ENCODE measurements at places on chromosomes 16 and 17.
A peak's percentile ranks its signal among the peaks of the same experiment; 100 is the strongest.

DNA sequence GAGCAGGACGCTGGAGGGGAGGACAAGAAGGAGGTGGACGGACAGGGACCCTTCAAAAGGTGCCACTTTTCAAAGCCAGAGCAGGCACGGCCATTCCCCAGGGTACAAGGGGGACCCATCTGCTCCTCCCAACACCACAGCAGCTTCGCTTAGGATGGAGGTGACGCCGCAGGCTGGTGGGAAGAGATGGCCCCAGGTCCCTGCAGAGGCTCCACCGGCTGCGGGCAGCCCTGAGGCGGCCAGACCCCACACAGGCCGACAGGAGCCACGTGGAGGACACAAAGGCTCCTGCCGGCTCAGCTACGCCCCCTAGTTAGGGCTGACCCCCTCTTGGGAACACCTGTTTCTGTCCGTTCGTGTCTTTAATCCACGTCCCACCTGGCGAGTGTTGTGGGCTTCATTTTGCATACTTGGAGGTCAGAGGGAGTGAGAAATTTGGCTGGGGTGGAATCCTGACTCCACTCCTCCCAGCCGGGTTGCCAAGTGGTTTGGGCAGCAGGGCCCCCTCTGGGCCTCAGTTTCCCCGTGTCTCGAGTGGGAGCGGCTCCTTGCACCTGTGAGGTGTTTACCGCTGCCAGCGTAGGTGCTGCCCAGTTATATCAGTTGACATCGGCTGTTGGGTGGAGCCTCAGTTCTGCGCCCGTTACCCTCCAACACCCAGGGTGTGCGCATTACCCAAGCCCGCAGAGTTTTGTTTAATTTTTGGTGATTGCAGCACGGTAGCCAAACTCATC, 5.8 kb upstream of the FN3KRP start:
- DNase-seq: no peak

- no peak for DNase-seq
These were observed 98.6 kb downstream of the OR1D5 start for GRCh38 chr17:2964831-2965230.

- peak; percentile 88 for DNase-seq
These were observed 14.4 kb downstream of the SNN start for GRCh38 chr16:11682655-11683096.

- DNase-seq: no peak
These were observed 429.4 kb upstream of the GOT2 start for GRCh38 chr16:59163371-59164055.

GRCh38 chr16:8694795-8695728, 20.6 kb downstream of the ABAT start:
- no peak for DNase-seq

- DNase-seq: peak; percentile 44
These were observed 5.5 kb upstream of the CACNG5 start for GRCh38 chr17:66829386-66829864.
